H4 (cell line): ENCODE measurements at places on chromosomes 2 and 18. TPM values are rescaled to one million over a fixed set of nuclear protein-coding genes. Genes with fewer than 3 reads are reported as not detected.

DNA sequence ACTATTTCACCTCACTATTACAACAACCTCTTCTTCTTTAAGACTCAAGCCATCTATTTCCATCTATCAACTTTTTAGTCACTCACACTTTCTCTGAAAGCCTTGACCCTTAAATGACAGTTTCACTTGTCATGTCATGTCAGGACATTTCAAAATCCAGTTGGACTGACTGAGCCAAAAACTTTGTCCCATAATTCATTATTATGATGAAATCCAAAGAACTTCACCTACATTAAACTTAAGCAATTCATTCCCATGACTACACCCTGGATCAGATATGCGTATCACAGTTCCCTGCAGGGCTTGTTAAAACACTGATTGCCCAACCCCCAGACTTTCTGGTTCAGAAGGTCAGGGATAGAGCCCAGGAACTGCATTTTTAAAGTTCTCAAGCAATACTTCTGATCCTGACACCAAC, 26.5 kb downstream of the LDAH start:
- no peak for DNase-seq

DNA sequence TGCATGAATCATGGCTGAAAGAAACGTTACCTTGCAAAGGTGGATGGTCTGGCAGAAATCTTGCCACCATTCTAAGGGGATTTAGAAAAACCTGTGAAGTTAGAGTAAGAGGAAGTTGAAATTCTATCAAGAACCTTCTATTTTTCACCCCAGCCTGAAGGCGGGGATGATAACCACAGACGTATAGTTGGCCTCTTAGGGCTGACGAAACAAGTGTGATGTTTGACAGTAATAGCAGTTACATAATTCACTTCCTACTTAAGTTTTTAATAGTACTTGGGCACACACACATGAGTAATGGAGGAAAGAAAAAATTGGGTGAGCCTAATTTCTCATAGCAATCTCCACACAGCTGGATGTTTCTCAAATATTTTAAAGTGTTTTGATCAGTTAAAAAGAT, 336.6 kb upstream of the SALL3 start:
- no peak for DNase-seq

DNA sequence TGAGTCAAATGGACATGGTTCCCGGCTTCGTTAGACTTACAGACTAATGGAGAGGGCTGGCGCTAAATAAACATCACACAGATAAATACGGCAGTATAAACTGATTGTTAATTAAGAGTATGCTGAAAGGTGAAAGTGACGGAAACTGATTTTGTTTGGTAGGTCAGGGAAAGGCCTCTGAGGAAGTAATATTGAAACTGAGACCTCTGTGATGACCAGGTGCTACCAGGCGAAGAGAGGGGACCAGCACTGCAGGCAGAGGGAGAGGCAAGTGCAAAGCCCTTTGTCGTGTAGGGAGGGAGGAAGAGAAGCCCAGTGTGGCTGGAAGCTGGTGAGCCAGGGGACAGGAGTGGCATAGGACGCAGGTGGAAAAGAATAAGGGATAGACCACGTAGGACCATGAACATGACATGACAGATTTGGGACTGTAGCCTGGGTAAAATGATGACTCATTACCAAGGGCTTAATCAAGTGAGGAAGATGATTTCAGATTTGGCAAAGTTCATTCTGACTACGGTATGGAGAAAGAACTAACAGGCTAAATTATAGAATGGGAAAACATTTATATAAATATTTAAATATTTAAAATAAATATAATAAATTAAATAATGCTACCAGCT, 433.1 kb downstream of the NCKAP5 start:
- peak; percentile 18 for DNase-seq

GRCh38 chr2:138333677-138334076, 167.9 kb upstream of the SPOPL start:
- DNase-seq, result no peak

The EN1 gene
- 0.06 and 0.35 TPM in 2 replicates for total RNA-seq

- no peak for DNase-seq
These were observed 520.8 kb downstream of the FBXO15 start for GRCh38 chr18:73626859-73627258.
